H54 (cell line): ENCODE measurements at places on chromosomes 12 and 14.
A peak's percentile ranks its signal among the peaks of the same experiment; 100 is the strongest.

GRCh38 chr14:74574706-74575105 is 37.3 kb downstream of the LTBP2 start:
- DNase-seq = no peak

GRCh38 chr14:93285044-93285443 is 47.8 kb downstream of the BTBD7 start:
- no peak for DNase-seq

GRCh38 chr12:22169376-22169775 is 123.4 kb downstream of the CMAS start:
- no peak for DNase-seq

- DNase-seq = no peak
These were observed 14.0 kb upstream of the FBXO33 start for GRCh38 chr14:39446131-39446744.

- no peak for DNase-seq
These were observed 2.0 kb upstream of the MDM1 start for GRCh38 chr12:68334132-68334531.

GRCh38 chr14:31921721-31922120 is 155.4 kb upstream of the ARHGAP5 start:
- DNase-seq = no peak

- DNase-seq = no peak
These were observed 112.8 kb upstream of the NAP1L1 start for GRCh38 chr12:76197283-76197682.

GRCh38 chr12:53944209-53944608 is 5.6 kb downstream of the HOXC13 start:
- DNase-seq = no peak

DNA sequence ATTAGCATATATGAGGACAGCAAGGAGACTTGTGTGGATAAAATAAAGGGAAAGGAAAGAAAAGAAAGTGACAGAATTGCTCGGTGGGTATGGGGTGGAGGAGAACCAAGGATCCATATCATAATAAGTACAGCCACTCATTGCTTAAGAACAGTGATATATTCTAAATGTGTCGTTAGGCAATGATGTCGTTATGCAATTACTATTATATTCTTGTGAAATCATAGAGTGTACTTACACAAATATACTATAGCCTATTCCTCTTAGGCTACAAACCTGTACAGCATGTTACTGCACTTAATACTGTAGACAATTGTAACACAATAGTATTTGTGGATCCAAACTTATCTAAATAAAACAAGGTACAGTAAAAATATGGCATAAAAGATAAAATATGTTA is 271.1 kb downstream of the CCER1 start:
- DNase-seq = no peak

DNA sequence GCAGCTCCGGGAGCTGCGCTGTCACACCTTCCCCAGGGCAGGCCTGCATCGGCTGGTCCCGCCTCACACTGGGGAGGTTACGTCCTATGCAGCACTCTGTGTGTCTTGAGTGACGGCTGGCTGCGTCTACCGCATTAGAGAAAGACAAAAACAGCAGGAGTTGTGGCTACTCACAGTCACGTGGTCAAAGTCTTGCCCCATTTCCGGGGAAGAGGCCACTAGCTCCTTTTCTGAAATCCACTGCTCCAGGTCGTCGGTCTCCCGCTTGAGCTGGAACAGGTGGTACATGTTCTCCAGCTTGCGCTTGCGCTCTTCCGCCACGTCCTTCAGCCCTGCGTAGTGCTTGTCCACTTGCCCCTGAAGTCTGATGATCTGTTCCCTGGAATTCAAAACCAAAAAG is 68.8 kb downstream of the PLEKHG3 start:
- DNase-seq = no peak

DNA sequence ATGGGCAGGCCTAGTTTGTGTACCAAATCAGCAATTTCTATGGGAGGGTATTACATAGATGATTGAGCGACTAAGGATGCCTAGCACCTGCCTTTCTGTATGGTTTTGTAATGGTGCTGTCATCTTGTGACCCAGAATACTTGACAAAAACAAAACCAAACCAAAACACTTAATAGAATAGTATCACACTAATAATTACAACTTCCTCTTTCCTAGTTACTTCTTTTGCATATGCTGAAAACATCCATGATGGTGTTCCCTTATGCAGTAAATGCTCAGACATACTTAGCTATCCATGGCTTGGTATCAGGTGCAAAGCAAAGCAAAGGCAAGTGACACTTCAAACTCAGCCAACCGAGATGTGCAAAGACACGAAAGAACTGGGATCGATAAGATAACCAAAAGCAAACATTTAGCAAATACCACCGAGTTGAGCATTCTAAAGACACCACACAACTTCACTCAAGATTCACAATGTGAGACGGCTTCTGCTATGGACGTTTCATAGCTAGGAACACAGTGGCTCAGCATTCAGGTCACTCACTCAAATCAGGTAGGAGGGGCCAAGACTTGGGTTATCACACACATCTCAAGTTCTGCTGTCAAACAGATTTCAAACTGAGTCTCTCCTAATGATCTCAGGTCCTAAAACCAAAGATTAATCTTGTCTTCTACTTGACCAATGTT is 24.3 kb downstream of the PPP1CC start:
- DNase-seq = no peak

DNA sequence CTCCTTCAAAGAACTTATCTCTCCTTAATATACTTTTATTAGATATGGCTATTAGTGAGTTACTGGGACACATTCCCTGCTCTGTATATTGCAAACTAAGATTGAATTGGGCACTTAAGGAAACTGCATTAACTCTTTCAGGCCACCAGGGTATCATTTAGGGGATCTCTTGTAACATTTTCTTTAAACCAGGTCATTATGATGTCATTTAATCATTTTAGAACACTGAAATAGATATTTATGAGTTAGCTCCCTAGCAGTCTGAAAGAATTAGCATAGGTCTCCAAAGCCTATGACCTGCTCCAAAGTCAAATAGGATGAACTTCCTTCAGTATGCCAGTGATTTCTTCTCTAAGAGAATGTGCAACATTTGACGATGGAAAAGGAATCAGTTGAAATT is 506.9 kb downstream of the FOXG1 start:
- no peak for DNase-seq

DNA sequence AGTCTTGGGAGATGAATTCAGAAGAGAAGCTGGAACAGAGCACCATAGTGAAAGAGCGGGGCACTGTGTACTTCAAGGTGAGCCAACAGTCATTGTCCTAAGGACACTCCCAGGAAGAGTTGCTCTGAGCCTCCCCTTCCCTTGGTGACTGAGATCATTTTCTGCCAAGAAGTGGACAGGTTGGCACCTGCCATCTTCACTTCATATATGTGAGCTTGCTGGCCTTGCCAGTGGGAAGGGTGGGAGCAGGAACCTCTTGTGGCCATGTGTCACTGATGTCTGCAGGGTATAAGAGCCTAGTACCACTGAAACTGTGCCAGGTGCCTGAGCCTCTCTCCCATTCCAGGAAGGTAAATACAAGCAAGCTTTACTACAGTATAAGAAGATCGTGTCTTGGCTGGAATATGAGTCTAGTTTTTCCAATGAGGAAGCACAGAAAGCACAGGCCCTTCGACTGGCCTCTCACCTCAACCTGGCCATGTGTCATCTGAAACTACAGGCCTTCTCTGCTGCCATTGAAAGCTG is 5.3 kb downstream of the FKBP4 start:
- no peak for DNase-seq

GRCh38 chr14:92759679-92760523 is 11.5 kb upstream of the LGMN start:
- no peak for DNase-seq

- no peak for DNase-seq
These were observed 364.9 kb upstream of the GARIN6 start for GRCh38 chr12:99282624-99283023.

DNA sequence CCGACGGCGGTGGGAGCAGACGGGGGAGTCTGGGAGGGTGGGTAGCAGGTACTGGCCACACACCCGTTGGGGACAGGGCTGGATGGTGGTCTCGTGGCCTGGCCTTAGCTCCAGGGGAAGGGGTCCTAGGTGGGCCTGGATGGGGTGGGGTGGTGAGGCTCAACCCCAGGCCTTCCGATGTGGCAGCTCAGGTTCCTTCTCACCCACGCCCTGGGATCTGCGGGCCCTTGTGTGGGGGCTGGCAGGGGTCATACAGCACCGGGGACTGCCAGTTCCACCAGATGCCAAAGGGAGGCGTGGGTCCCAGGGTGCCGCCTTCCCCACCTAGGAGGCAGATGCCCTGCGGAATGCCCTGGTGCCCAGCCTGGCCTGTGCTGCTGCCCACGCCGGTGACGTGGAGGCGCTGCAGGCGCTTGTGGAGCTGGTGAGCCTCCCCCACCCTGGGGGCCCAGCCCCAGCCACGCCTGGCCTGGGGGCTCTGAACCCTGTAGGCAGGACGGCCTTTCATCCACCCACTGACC is 21.0 kb downstream of the ASPG start:
- no peak for DNase-seq

DNA sequence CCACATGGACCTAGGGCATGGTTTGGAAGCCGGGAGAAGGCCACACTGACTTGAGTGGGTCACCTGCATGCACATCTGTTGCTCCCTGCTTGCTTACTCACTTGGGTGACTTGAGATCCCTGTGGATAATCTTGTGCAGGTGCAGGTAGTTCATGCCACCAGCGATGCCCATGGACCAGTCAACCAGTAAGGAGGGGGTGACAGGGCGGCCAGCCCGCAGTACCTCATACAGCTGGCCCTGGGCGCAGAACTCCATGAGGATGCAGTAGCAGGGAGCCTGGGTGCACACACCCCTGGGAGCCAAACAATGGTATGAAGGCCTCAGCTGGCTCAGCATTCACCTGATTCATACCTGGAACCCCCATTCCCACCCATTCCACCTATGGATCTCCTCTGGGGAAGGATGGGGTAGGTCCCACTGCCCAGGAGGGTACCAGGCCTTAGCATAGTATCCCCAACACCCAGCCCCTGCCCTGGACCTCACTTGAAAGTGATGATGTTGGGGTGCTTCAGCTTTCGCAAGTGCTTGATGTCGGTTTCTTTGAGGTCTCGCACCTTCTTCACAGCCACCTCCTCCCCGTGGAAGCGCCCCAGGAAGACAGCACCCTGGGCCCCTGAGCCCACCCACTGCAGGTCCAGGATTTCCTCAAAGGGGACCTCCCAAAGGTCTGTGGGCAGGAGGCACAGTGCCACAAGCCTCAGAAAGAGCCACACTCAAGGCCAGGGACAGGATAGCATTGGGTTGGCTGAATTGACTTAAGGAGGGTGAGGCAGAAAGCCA is 13.1 kb downstream of the MAP3K12 start:
- DNase-seq = no peak

- DNase-seq = peak; percentile 19
These were observed 52.5 kb downstream of the BEGAIN start for GRCh38 chr14:100534528-100535286.

DNA sequence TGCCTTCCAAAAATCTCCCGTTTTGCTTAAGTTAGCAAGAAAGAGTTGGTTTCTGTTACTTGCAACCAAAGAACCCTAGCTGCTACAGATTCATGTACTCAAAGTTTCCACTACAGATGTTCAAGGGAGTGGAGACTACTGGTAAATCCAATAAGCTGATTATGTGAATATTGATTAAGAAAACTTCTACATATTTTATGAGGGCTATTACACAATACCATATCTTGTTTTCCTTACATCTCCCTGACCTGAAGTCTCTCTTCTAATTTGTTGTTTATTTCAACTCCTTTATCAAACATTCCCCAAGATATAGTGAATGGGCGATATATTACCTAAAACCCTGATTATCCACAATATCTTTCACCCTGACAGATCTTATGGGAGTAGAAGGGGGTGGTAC is 164.4 kb upstream of the PLXNC1 start:
- DNase-seq = no peak

DNA sequence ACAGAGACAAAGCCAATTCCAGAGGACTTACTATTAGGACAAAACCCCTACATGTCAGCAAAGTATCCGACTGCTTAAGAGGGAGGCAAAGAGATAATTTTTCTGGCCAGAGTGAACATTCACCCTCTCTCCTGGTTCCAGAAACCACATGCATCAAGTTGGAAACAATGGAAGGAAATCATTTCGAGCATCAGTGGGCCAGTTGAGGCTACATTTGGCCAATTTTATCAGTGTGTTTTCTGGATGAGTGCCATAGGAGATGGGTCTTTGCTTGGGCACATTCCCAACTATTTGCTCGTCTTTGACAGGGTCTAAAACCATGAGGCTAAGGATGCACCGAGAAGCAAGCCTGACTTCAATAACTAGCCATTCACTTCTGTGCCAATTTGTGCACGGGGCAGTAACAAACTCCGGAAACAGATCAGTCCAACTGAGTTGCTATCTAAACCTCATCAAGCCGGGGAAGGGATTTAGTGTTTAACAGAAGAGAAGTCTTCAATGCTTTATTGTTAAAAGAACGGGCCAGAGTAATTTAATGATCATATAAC is 17.4 kb downstream of the EGLN3 start:
- DNase-seq = no peak

GRCh38 chr12:56778756-56779155 is 15.6 kb downstream of the HSD17B6 start:
- no peak for DNase-seq

- no peak for DNase-seq
These were observed 74.2 kb downstream of the ARF6 start for GRCh38 chr14:49966971-49967630.

- no peak for DNase-seq
These were observed 1513.6 kb upstream of the SEL1L start for GRCh38 chr14:83047059-83047830.
